Kidney (tissue), 22 donors: ENCODE measurements at places on chromosomes 3 and 15. TPM values are rescaled to one million over a fixed set of nuclear protein-coding genes. Genes with fewer than 3 reads are reported as not detected.
A peak's percentile ranks its signal among the peaks of the same experiment; 100 is the strongest.

DNA sequence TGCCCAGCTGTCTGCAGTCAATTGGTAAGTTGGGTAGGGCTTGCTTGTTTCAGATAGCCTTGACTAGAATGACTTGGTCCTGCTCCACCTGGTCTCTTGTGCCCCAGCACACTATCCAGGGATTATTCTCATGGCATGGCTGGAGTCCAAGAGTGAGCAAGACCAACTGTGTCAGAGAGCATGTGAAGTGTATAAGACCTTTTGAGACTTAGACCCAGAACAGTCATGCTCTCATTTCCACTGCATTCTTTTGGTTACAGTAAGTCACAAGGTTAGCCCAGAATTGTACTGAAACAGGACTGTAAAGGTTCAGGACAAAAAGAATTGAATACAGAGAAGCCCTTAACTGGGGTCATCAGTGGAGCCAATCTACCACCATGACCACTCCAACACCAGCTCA is 650.8 kb upstream of the ADAMTS9 start:
- no peak for DNase-seq

DNA sequence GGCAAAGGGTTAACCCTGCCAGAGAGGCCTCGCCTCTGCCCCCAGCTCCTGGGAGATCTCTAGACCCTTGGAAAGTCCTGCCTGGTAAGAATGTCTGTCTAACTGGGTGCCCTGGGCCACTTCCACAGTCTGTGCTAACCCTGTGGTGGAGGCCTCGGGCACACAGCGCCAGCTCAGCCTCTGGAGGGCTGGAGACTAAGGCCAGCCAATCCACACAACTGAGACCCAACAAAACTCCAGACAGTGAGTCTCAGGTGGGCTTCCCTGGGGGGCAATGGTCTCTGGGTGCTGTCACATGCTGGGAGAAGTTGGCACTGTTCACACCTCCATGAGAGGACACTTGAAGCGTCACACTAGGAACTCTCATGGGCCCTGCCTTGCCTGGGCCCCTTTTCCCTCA is 19.5 kb downstream of the ZXDC start:
- DNase-seq, result no peak

- DNase-seq, result no peak
Observed at GRCh38 chr15:95059346-95059905, 828.1 kb downstream of the MCTP2 start.

The RFT1 gene
- 22.8 TPM for total RNA-seq

GRCh38 chr3:151312972-151313371 is 3.6 kb downstream of the GPR87 start:
- DNase-seq, result no peak

GRCh38 chr3:113571360-113571759 is 39.0 kb downstream of the SIDT1 start:
- peak; percentile 63 for DNase-seq

- DNase-seq, result no peak
Observed at GRCh38 chr3:117998071-117998470, 1036.6 kb downstream of the IGSF11 start.

DNA sequence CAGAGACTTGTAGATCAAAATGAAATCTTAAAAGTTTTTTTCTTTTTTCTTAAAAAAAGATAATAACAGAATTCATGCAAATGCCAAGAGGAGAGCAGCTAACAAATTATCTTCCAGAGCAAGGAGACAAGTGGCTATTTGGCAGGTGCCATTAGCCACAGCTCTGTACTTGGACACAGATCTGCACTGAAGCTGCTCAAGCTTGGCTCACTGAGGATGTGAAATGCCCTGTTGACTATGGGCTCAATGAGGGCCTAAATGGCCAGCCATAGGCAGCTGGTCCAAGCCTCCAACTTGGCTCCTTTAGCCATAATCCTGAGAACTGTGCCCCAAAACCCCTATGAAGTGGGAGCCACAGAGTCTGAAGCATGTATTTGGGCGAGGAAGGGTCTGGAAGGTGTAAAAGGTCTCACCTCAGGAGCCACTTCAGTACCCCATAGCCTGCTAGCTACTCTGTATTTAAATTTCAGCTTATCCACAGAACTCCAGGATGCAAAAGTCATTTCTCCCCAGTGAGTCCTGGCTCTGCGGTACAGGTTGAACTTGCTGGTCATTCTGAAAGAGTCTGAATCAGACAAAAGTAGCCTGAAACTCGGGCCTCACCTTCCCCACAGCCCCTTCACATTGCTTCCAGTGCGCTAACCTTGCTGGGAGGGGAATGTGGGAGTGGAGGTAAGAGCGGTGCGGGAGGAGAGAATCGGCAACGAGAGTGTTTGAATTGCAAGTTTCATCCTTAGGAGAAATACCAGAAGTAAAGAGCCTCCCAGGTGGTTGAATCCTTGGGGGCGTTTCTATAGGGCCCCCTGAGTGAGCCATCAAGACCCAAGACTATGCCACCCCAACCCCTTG is 48.0 kb downstream of the ZIC4 start:
- no peak for DNase-seq

DNA sequence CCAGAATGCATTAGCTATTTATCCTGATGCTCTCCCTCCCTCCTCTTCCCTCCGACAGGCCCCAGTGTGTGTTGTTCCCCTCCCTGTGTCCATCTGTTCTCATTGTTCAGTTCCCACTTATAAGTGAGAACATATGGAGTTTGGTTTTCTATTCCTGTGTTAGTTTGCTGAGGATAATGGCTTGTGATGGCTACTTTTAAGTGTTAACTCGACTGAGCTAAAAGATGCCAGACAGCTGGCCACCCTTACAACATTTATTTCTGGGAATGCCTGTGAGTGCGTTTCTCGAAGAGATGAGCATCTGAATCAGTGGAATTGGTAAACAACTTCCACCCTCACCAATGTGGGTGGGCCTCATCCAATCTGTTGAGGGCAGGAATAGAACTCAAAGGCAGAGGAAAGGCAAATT is 24.7 kb upstream of the TM2D3 start:
- DNase-seq, result no peak
